ENCODE measurements at places on chromosomes 3 and 15. TPM values are rescaled to one million over a fixed set of nuclear protein-coding genes. Genes with fewer than 3 reads are reported as not detected.
A peak's percentile ranks its signal among the peaks of the same experiment; 100 is the strongest.

GRCh38 chr3:11591002-11591355 is 52.7 kb downstream of the VGLL4 start:
- DNase-seq, result no peak

The INKA1 gene
- total RNA-seq, result 2.2 TPM

DNA sequence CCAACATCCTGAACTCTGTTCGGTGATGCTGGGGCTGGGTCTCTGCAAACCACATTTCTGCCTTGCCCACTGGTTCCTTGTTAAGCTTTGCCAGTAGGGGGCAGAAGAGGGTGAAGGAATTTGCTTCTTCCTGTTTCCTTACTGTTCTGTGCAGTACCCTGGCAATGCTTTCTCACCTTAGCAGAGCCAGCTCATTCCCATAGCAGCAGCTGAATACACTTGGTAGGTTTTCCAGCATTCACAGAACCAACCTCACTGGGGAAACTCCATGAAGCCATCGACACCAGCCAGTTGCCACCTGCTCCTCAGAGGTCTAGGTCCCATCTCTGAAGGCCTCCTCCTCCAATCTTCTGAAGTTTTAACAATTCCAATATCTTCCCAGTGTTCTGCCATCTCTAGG is 308.4 kb downstream of the PDCD6IP start:
- DNase-seq, result peak; percentile 21

GRCh38 chr3:196686436-196686835 is 25.6 kb downstream of the CEP19 start:
- no peak for DNase-seq

DNA sequence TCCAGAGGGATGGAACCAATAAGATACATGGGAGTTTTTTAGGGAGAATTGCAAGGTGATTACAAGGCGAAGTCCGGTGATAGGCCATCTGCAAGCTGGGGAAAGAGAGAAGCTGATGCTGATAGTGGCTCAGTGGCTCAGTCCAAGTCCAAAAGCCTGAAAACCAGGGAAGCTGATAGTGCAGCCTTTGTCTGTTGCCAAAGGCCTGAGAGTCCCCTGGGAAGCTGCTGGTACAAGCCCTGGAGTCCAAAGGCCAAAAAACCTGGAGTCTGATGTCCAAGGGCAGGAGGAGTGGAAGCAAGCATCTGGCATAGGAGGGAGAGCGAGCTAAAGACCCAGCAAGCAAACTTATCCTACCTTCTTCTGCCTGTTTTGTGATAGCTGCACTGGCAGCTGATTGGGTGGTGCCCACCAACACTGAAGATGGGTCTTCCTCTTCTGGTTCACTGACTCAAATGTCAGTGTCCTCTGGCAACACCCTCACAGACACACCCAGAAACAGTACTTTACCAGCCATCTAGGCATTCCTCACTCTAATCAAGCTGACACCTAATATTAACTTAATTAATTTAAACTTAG is 16.7 kb downstream of the TFG start:
- no peak for DNase-seq

DNA sequence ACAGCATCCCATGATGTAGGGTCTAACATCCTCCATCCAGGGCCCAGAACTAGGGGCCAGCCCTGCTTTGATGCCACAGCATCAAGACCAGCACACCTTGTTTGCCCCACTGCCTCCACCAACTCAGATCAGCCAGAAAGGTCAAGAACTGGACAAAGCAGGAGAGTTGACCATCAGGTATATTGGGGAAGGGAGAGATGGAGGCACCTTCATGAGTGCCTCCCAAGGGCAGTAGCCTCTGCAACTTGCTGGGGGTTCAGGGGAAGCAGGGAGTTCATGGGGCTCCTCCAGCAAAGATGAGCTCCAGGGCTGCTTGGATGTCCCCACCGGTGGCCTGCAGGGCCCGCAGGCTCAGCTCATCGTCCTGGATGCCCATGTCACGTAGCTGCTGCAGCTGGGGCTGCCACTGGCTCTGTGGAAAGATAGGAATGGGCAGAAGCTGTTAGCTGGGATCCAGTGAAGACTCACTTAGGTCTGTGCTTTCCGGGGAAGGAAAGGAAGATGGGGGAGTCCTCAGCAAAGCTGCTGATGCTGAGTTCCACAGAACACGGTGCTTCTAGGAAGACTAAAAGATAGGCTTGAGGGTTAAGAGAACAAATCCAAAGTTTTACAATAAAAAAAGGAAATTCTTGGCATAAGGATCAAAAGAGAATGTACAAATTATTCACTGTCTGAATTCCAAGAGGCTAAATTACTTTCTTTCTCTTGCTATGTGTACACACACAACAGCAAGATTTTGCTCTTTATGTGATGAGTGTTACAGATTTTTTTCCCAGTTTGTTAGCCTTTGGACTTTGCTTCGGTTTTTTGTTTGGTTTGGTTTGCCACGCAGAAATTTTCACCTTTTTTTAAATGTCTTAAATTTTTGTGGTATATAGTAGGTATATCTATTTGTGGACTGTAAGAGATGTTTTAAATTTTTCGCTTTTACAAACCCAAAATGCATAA is 12.3 kb upstream of the SEMA7A start:
- DNase-seq, result no peak

The ECE2 gene
- total RNA-seq, result not detected

The CPLX3 gene
- not detected for total RNA-seq

The SAMMSON gene
- total RNA-seq, result not detected

GRCh38 chr3:21750080-21750696 is 822 bp downstream of the ZNF385D start:
- DNase-seq, result no peak

DNA sequence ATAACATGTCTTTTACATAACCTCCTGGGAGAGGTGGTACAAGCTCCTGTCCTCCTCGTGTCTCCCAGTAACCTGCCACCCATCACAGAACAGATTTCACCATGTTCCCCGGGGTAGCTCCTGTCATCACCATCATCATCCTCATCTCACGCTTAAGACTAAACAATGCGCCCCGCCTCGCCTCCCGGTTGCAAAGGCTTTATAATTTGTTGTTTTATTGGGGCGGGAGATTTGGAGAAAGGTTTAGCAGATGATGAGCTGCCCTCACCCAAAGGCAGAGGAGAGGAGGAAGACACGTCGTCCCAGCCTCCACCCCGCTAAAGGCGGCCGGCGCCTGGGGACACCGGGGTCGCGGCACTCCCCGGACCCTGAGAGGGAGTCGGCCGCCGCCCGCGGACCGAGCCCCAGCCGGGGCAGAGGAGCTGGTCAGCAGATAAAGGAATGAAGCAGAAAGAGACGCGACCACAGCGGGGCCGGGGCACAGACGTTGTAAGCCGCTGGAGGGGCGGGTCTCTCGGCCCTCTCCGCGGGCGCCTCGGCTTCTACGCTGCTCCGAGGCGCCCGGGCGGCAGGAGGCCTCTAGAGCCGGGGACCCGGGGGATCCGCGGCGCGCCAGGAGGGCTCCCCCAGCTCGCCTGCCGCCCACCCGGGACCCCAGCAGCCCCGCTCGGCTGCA is 589 bp downstream of the HERC1 start:
- DNase-seq, result peak; percentile 49

DNA sequence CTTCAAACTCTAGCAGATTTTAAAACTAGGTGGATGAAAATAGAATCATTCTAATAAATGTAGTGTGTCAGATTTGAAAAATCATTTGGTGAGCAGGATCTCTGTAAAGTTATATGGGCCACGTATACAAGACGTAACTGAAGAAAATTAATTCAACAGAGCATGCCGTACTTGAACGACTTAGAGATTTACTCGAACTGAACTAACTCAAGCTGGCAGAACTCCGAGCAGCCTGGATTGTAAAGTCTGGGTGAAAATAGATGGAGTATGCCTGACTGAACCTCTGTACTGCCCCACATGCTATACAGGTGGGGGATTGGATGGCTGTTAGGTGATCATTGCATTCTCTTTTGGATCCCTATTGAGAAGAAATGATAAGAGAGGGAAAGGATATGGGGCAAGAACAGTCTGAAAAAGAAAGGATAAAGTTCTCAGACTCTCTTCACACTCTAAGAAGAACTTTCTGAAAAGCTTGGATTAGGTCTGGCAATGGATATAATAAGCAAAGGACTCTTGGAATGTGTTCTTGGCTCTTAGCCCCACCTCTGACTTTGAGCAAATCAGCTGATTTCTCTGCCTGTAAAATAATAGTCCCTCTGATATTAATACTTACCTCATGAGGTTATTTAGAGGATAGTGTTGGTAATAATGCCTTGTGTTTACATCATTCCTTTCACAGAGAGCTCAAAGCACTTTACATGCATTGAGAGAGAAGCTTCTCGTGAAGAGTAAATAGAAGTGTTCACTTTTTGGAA is 147.5 kb downstream of the FILIP1L start:
- no peak for DNase-seq

- DNase-seq, result no peak
These were observed 490.1 kb upstream of the ARRDC4 start for GRCh38 chr15:97470417-97470816.

DNA sequence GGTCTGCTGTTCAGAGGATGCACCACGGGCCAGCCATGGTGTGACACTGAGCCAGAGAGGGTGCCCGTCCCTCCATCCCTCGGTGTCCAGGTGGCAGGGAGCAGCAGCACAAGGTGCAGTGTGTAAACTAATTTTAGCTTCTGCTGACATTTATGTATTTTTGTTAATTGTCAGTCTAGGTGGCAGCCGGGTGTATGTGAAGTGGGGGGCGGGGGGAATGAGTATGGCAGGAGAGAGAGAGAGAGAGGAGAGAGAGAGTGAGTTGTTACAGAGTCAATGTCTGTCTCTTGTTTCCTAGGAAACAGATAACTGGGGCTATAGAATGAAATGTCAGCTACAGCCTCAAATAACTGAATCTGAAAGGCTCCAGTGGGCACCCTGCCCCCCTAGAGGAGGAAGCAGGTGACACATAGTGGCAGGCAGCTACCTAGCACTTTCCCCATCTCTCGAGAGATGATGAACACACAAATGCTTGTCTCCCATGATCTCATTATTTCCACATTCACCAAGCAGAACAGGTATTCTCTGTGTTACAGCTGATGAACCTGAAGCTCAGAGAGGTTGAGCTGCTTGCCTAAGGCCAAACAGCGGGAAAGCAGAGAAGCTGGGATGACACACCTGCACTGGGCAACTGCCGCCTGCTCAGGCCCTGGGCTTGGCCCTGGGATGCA is 24.7 kb downstream of the RASGRF1 start:
- no peak for DNase-seq

- DNase-seq, result no peak
These were observed 56.2 kb downstream of the GREM1 start for GRCh38 chr15:32774022-32774421.

The ITGA11 gene
- total RNA-seq, result 0.18 TPM

GRCh38 chr3:138118612-138119422 is 3.4 kb upstream of the DZIP1L start:
- peak; percentile 67 for DNase-seq

GRCh38 chr3:37943631-37944314 is 46.8 kb upstream of the VILL start:
- DNase-seq, result no peak

The TUSC7 gene
- not detected for total RNA-seq

The LYSMD2 gene
- total RNA-seq, result 21.9 TPM

DNA sequence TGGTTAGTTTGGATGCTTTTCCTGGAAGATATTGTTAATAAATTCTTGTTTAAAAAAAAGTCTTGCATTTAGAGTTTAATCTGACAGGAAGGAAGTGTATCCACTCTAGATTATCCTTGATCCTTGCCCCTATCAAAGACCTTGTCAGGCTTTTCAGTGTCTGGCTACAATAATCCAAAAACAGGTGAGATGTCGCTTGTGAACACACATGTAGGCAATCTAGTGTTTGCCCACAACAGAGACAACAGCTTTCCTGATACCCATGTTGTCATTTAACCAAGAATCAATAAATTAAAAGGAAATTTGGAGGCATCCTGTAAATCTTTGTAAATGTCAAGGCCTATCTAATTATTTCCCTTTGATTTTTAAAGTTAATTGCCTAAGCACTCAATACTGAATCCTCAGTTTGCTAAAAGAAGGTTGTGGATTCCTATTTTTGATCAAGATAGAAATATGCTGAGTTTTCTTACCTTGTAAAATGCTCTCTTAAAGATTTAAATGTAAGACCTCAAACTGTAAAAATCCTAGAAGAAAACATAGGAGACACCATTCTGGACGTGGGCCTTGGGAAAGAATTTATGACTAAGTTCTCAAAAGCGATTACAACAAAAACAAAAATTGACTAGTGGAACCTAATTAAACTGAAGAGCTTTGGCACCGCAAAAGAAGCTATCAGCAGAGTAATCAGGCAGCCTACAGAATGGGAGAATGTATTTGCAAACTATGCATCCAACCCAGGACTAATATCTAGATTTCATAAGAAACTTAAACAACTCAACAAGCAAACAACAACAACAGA is 207.7 kb downstream of the NAALADL2 start:
- DNase-seq, result no peak

DNA sequence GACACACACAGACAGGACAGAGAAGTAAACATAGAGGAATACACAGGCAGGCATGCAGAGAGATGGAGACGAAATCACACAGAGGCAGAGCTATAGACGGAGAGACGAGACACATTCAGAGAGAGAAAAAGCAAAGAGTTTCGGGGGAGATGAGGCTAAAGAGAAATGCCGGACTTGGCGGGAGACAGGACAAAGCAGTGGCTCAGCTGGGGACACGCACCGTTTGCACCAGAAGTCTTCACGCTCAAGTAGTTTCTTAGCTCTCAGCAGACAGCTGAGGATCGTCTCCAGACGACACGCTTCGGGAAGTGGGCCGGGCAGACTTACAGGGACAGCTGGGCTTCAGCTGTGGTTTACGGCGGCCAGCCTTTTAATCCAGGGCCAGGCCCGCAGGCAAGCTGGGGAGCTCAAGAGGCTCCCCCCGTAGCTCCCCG is 56.2 kb upstream of the DLG1 start:
- DNase-seq, result no peak

DNA sequence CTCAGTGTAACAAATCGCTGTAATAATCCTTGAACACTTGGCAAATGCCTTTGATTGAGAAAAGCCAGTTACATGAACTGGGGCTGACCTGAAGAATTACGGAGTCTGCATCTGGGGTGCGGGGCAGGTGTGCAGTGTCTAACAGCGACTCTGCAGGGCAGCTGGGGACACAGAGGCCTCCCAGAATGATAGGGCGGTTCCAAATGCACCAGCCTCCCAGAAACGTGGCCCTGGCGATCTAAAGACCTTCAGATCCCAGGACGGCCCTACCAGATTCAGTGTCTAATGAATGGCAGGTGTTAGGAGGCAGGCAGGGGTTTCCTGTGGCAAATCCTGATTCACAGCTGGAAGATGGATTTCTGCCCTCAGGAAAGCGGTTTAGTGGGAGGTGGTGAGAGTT is 100.5 kb upstream of the RGMA start:
- DNase-seq, result no peak

The ERICH6 gene
- total RNA-seq, result 0.60 TPM

DNA sequence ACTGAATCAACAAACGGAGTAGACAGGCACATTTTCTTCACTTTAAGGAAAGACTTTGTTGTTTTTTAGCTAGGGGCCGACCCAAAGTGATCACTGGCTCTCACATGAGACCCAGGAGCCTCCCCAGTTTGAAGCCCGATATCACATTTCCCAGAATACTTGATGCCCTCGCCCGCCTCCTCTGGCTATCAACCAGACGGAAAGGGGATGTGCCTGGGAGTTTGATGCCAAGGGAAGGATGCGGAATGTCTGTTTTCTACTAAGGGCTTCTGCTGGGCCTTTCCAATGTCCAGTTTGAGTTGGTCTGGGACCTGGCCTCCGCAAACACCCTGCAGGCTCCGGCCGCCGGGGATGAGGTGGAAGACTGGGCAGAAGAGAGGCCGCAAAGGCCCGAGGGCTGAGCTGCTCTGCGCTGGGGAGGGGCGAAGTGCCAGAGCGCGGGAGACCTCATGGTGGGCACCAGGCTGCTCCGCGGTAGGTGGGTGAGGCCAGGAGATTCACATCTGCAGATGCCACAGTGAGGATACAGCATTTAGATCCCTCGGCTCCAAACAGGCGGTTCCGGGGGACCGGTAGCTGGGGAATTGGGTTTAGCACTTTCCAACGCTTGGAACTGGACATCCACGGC is 491 bp upstream of the ZNF774 start:
- DNase-seq, result no peak
